ENCODE measurements at places on chromosomes 16 and 17. TPM values are rescaled to one million over a fixed set of nuclear protein-coding genes. Genes with fewer than 3 reads are reported as not detected.

The CLEC3A gene
- not detected for total RNA-seq

The TM4SF5 gene
- total RNA-seq: not detected

The CEP295NL gene
- total RNA-seq: 0.30 TPM

The SPATA22 gene
- not detected for total RNA-seq

The TRPV3 gene
- total RNA-seq: under 0.01 TPM

The BRICD5 gene
- total RNA-seq: 2.7 TPM

The ARHGDIG gene
- total RNA-seq: not detected

The LPCAT2 gene
- total RNA-seq: 2.4 TPM

The GFAP gene
- 0.67 TPM for total RNA-seq

The RNF222 gene
- total RNA-seq: not detected

The SHISA9 gene
- total RNA-seq: not detected

The PPY gene
- not detected for total RNA-seq

The PFN1 gene
- 2,381 TPM for total RNA-seq

The IGSF6 gene
- total RNA-seq: not detected

The WNT9B gene
- not detected for total RNA-seq

The ARHGAP44 gene
- 0.74 TPM for total RNA-seq

The FBXW10 gene
- not detected for total RNA-seq

The TPSG1 gene
- total RNA-seq: not detected

The KREMEN2 gene
- total RNA-seq: 0.15 TPM

The PTGES3L gene
- total RNA-seq: 0.50 TPM

The CD79B gene
- not detected for total RNA-seq

The OR2C1 gene
- total RNA-seq: not detected

The UNKL gene
- 4.3 TPM for total RNA-seq

The ARL5C gene
- total RNA-seq: not detected

Measured in bronchus fibroblast of lung (primary cell).